RKO (cell line): ENCODE measurements at places on chromosomes 7 and 10.

DNA sequence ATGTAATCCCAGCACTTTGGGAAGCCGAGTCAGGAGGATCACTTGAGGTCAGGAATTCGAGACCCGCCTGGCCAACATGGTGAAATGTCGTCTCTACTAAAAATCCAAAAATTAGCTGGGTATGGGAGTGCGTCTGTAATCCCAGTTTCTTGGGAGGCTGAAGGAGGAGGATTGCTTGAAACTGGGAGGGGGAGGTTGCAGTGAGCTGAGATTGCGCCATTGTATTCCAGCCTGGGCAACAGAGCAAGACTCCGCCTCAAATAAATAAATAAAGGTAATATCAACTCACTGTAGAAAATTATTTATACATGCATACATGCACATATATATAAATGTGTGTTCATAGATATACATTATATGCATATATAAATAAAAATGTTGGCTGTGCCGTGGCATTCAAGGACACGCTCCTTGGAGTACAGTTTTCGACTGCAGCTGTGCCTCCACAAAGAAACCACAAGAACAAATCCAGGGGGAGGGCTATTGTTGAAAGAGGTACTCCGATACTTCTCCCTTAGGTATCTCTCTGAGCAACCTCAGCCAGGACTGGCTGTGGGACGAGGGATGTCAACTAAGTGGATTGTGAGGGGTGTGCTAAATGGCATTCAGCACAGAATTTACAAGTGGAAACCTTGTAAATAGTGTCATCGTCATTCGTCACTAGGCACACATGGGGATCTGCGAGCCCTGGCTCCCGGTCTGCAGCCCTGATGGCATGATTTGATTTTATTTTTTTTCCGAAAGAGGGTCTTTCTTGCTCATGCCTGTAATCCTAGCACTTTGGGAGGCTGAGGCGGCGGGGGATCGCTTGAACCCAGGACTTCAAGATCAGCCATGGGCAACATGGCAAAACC, 49.3 kb downstream of the HIP1 start:
- no peak for DNase-seq

- DNase-seq, result peak; percentile 62
Observed at GRCh38 chr10:103859161-103860086, 4.0 kb upstream of the SH3PXD2A start.

GRCh38 chr7:46321556-46322205, 400.6 kb upstream of the IGFBP3 start:
- no peak for DNase-seq

GRCh38 chr10:119331061-119331460, 123.7 kb downstream of the GRK5 start:
- DNase-seq, result no peak

GRCh38 chr7:159027056-159027788, 117.4 kb downstream of the VIPR2 start:
- no peak for DNase-seq

GRCh38 chr10:22958338-22958737, 30.5 kb downstream of the ARMC3 start:
- no peak for DNase-seq

DNA sequence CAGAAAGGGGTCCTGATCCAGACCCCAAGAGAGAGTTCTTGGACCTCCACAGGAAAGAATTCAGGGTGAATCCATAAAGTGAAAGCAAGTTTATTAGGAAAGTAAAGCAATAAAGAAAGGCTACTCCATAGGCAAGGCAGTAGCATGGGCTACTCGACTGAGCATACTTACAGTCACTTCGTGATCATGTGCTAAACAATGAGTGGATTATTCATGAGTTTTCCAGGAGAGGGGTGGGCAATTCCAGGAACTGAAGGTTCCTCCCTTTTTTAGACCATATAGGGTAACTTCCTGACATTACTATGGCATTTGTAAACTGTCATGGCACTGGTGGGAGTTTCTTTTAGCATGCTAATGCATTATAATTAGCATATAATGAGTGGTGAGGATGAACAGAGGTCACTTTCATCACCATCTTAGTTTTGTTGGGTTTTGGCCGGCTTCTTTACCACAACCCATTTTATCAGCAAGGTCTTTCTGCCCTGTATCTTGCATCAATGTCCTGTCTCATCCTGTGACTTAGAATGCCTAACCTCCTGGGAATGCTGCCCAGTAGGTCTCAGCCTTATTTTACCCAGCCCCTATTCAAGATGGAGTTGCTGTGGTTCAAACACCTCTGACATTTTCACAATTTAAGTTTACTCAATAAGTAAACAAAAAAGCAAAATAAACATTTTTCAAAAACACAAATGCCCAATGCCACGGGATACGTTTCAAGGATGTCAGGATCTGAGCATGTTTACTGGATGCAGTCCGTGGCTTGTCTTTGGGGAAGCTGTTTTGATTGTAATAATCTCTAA, 37.0 kb downstream of the ALOX5 start:
- no peak for DNase-seq

DNA sequence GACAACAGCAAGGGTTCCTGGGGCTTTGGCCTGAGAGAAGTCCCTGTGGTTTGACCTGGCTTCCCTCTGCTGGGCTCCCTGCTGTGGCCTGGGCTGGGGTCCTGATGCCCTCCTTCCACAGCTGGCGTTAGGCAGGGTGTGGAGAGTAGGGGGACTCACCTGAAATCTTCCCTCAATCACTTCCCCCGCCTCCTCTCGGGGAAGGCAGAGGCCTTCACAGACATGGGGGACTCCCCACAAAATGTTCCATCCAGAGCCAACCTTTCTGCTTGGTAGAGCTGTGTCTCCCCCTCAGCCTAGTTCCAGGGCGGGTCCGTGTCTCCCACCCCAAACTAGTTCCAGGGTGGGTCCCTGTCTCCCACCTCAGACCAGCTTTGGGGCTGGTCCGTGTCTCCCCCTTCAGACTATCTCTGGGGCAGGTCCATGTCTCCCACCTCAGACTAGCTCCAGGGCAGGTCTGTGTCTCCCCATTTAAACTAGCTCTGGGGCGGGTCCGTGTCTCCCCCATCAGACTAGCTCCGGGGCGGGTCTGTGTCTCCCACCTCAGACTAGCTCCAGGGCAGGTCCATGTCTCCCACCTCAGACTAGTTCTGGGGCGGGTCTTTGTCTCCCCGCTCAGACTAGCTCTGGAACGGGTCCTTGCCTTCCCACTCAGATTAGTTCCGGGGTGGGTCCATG, 2.2 kb downstream of the PVRIG start:
- DNase-seq, result no peak

GRCh38 chr7:44180631-44181030, 8.6 kb downstream of the GCK start:
- no peak for DNase-seq

GRCh38 chr10:26755443-26755903, 58.0 kb downstream of the PDSS1 start:
- DNase-seq, result peak; percentile 45

- no peak for DNase-seq
Observed at GRCh38 chr7:144665689-144666381, 170.0 kb downstream of the TPK1 start.

DNA sequence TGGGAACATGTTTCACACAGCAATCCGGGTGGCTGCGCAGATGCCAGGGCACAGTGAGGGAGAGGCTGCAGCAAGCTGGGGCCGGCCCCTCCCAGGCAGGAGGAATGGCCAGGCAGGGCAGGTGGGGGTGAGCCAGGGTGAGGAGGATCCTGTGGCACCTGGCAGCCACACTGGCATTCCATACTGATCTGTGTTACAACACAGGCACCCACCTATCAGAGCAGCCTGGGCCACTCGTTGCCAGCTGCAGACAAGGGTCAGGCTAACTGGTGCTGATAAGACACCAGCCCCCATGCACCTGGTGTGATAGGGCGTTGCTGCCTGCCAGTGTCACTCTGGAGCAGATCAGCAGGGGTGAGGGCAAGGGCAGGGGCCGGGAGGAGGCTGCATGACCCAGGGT, 16.6 kb upstream of the RET start:
- DNase-seq, result no peak

- no peak for DNase-seq
Observed at GRCh38 chr7:22589641-22590201, 89.7 kb upstream of the STEAP1B start.

- peak; percentile 23 for DNase-seq
Observed at GRCh38 chr10:44966816-44967509, 7.4 kb downstream of the RASSF4 start.

GRCh38 chr10:27297844-27298521, 57.4 kb upstream of the ACBD5 start:
- peak; percentile 49 for DNase-seq
